Thyroid gland (tissue), 4 donors: ENCODE measurements at places on chromosomes 12 and 14.
A peak's percentile ranks its signal among the peaks of the same experiment; 100 is the strongest.

- no peak for DNase-seq
Observed at GRCh38 chr12:119684711-119685369, 16.9 kb downstream of the PRKAB1 start.

DNA sequence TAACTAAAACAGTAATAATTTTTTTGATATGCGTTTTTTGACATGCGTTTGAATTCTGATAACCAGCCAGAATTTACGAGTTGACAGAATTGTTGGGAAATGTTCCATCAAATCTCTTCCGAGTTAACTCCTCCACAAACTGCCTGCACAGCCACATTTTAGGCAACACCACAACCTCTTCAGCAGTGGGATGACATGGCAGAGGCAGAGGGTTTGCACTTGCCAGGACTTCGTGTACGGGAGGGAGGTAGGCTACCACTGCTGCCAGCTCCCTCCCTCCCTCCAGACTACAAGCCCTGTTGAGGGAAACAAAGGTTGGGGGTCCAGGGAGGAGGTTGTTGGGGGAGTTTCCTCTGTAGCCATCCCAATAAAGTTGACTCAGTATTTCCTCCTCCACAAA lies 14.5 kb upstream of the ACTR6 start:
- no peak for DNase-seq

- DNase-seq = no peak
Observed at GRCh38 chr12:9319842-9320173, 111.6 kb upstream of the PZP start.

- DNase-seq = peak; percentile 46
Observed at GRCh38 chr14:96077983-96078624, 38.9 kb downstream of the C14orf132 start.

DNA sequence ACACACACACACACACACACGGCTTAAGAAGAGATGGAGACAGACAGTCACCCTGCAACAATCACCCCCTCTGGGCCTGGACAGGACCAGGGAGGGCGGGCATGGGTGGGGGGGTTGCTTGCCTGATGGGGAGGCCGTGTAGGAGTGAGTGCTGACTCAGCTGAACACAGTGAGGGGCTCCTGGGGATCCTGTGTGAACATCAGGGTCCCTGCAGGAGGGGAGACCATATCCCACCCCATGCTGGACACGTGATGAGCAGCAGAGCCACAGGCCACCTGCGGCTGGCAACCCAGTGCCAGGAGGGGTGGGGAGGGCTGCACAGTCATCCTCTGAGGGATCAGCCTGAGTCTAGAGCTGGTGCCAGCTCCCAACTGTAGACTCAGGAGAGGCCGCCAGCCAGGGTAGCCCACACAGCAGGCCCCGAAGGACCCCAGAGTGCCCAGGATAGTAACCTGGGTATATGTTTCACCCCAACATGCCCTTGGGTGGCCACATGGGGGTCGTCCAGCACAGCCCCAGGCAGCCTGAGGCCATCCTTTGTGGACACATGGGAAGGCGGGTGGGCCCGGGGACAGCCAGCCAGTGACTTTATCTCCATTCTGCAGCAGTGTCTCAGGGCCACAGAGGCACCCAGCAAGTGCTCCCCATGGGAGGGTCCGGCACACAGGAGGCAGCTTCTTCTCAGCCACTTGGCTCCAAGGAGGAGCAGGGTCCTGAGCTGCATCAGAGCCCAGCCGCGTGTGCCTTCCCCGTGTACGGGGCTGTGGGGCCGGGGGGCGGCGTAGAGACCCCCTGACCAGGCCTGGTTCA lies 73.7 kb upstream of the SFSWAP start:
- DNase-seq = no peak

- DNase-seq = no peak
Observed at GRCh38 chr12:102053062-102053349, 8.8 kb downstream of the WASHC3 start.
